CD4-positive, alpha-beta T cell treated with Interleukin-15 for 4 hours (primary cell): ENCODE measurements at places on chromosomes 7 and 10.

DNA sequence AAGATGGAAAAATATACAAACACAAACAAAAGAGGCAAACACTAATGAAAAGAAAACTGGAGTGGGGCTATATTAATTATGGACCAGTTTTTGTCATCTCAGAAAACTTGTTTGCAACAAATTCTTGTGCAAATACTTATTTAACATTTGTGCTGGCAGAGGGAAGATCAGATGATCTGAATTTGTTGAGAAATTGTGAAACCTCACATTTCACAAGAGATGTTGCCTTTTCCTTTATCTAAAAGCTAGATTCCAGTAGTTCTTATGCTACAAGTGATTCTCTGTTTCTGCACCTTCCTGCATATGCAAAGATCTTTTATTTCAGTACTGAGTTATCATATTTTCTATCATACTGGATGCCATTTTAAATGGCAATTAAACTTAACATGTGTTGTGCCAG is 320.7 kb downstream of the SUGCT start:
- no peak for DNase-seq

GRCh38 chr7:142654398-142654797 is 94.9 kb upstream of the PRSS1 start:
- no peak for DNase-seq

DNA sequence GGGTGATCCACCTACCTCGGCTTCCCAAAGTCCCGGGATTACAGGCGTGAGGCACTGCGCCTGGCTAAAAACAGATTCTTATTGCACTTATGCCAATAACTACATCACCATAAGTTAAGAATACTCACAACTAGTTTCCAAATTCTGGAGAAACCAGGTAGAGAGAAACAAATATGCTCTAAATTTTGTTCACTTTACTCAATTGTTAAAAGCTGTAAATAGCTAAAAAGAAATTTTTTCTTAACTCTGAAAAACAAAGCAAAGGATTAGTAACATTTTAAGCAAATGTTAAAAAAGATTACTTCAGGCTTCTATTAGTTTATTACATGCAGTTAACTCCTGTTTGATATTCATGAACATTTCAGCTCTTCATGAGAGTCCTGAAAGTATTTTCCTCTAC is 28.3 kb upstream of the ZMIZ2 start:
- DNase-seq, result no peak

DNA sequence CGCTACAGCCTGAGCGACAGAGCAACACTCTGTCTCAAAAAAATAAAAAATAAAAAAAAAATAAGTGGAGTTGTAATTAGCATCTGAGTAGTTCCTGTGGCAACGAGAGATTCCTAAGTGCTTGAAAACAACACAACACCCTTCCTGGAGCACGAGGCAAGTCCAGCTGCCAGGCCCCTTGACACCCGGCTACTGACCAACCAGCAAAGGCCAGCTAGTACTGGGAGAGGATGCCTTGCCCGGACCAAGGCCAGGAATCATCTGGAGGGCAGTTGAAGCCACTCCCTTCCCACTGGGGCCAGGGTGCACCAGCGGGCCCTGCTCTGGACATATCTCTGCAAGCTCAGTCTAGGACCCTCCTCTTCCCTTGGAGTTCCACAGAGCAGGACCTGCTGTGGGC is 536 bp downstream of the C10orf105 start:
- no peak for DNase-seq

- no peak for DNase-seq
These were observed 418.1 kb downstream of the GFRA1 start for GRCh38 chr10:115854740-115855435.

- no peak for DNase-seq
These were observed 68.1 kb upstream of the ADCY1 start for GRCh38 chr7:45506059-45506458.

DNA sequence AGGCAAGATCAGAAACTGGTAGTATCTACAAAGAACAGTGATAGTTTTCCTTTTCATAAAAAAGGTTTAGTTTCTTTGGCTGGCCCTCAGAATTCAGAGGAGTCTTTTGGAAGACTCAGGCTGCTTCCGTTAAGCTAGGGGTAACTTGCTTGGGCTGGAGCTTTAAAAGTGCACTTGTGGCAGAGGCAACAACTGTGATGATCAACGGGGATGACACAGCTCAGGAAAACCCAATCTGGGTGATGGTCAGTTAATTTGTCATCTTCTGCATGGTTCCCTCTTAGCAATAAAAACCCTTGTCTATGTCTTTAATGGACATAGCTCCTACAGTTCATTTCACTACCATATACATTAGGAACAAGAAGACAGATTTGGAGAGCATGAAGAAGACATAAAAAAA is 46.7 kb downstream of the SGMS1 start:
- DNase-seq, result no peak

- no peak for DNase-seq
These were observed 129.1 kb upstream of the AMPH start for GRCh38 chr7:38760226-38760625.

- DNase-seq, result peak; percentile 77
These were observed 3.2 kb upstream of the LAT2 start for GRCh38 chr7:74206589-74207120.

GRCh38 chr7:34900891-34901513 is 136.3 kb downstream of the DPY19L1 start:
- no peak for DNase-seq
